Motor neuron (in vitro differentiated cells): ENCODE measurements at places on chromosomes 2 and 18. TPM values are rescaled to one million over a fixed set of nuclear protein-coding genes. Genes with fewer than 3 reads are reported as not detected.

Gene C2orf78
- total RNA-seq, result 0.13 TPM in 1 of 2 replicates, not detected in the other

Gene L3MBTL4
- total RNA-seq, result 0.46 and 0.75 TPM in 2 replicates

Gene ONECUT2
- total RNA-seq, result 16.3 and 20.7 TPM in 2 replicates

Gene USP37
- total RNA-seq, result 13.9 and 14.7 TPM in 2 replicates

Gene FOXD4L1
- total RNA-seq, result 0.64 and 0.75 TPM in 2 replicates

Gene NTSR2
- 0.34 TPM in 1 of 2 replicates, not detected in the other for total RNA-seq

Gene CENPA
- total RNA-seq, result 0.46 TPM in 1 of 2 replicates, not detected in the other

Gene DSG2
- total RNA-seq, result 21.5 and 21.6 TPM in 2 replicates

Gene ERCC3
- total RNA-seq, result 35.3 and 37.4 TPM in 2 replicates

Gene ALK
- total RNA-seq, result 4.6 and 5.3 TPM in 2 replicates

Gene PUM2
- 54.3 and 65.8 TPM in 2 replicates for total RNA-seq

Gene BOLL
- 0.18 and 1.2 TPM in 2 replicates for total RNA-seq

Gene C18orf54
- total RNA-seq, result 4.2 and 5.4 TPM in 2 replicates

Gene GREB1
- total RNA-seq, result 25.3 and 32.5 TPM in 2 replicates

Gene HOXD1
- 1.5 and 1.7 TPM in 2 replicates for total RNA-seq

DNA sequence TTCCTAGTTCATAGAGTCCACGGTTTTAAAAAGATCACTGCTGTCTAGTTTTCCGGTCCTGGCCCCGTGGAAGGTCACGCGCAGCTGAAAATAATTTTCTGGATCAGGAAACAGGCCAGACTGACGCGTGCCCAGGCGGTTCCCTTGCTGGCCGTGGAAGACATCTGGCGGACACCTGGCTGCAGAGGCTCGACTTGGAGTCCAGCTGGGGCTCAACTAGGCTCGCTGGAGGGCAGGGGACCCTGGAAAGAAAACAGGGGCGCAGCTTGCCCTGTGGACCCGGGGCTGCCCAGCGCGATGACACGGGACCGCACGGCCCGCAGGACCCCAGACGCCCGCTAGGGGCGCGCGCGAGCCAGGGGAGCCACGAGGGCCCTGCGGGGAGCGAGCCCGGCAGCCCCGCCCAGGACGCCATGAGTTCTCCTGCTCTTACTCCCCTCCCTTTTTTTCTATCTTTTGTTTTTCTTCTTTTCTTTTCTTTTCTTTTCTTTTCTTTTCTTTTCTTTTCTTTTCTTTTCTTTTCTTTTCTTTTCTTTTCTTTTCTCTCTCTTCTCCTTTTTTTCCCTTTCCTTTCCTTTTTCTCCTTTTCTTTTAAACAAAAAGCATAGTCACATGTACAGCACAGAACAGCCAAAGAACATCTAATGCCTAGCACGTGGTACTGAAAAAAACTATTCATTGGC, 43.2 kb upstream of the UBE2F start:
- ATAC-seq, result peak; percentile 75

DNA sequence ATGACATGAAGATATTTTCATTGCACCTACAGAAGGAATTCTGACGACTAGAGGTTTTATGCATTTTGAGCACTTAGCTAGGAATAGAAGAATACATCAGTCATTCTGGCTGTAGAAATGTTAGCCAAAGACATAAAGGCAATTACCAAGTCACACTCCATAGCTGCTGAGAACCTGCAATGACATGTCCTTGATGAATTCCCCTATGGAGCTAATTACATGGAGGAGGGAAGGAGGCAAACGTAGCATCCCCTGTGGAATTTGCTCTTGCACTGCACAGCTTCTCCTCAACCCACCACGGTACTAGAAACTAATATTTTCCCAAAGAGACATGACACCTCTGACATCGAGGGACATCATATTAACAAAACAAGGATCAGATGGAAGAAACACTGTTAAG, 174.0 kb upstream of the SESTD1 start:
- ATAC-seq, result peak; percentile 100

- ATAC-seq, result no peak
Observed at GRCh38 chr18:57780706-57781347, 22.3 kb downstream of the ATP8B1 start.

- no peak for ATAC-seq
Observed at GRCh38 chr2:139142252-139142880, 362.2 kb upstream of the NXPH2 start.

DNA sequence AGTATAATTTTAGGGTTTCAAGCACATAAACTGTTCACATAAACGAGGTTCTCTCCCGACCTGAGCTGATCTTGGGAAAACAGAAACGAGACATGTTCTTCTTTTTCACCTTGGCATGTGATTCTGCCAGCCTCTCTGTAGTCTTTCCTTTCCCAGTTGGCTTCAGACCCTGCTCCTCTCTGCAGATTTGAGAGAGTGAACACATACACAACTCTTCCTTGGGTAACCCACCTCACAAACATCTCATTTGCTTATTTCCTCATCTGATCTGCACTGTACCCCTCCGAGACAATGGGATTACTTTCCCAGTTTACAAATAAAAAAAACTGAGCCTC, 46.1 kb downstream of the REEP1 start:
- ATAC-seq, result no peak

GRCh38 chr2:203897544-203897943, 30.0 kb downstream of the CTLA4 start:
- no peak for ATAC-seq

GRCh38 chr18:79803611-79804051, 5.9 kb downstream of the KCNG2 start:
- no peak for ATAC-seq

GRCh38 chr2:21097331-21097730, 26.4 kb upstream of the TDRD15 start:
- no peak for ATAC-seq

DNA sequence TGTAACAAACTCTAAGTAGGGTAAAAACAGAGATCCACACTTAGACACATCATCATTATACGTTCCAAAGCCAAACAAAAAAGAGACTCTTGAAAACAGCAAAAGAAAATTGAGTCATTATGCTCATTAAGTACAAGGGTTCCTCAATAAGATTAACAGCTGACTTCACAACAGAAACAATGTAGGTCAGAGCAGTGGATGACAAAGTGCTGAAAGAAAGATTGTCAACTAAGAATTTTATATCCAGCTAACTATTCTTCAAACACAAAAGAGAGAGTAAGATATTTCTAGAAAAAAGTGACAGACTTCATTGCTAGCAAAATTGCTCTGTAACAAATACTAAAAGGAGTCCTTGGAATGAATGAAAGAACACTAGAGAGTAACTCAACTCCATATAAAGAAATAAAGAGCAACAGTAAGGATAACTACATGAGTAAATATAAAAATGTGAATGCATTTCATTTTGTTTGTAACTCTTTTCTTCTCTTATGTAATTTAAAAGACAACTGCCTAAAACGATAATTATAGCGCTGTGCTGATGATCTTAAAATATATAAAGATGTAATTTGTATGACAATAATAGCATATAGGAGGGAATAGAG, 23.8 kb upstream of the DNER start:
- no peak for ATAC-seq

DNA sequence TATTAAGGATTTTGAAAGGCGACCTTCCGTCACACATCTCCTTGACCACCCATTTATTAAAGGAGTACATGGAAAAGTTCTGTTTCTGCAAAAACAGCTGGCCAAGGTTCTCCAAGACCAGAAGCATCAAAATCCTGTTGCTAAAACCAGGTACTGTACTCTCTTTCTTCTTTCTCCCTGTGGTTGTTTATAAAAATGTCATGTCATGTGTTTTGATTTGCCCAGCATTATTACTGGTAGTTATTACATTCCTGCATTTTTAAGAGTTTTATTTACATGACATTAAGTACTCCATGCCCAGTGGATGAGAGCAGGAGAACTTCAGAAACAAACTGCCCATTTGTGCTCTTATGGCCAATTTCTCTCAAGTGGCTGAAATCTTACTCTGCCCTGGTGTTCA, 191.3 kb downstream of the MYO3B start:
- no peak for ATAC-seq

DNA sequence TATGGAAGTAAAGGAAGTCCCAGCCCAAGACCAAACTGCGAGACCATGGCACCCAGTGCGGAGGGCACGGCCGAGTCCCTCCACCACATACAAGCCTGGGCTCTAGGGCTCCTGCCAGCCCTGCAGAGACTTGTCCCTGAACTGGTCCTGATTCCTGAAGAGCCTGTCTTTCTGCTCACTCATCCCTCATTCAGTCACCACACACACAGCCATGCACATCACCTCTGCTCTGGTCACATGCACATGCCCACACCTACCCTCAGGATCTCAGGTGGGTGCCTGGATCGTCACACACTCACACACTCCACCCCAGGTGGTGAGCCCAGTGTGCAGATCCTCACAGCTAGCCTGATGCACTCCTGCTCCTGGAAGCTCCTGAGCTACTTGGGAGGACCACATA, 71.4 kb upstream of the LAPTM4A start:
- no peak for ATAC-seq

DNA sequence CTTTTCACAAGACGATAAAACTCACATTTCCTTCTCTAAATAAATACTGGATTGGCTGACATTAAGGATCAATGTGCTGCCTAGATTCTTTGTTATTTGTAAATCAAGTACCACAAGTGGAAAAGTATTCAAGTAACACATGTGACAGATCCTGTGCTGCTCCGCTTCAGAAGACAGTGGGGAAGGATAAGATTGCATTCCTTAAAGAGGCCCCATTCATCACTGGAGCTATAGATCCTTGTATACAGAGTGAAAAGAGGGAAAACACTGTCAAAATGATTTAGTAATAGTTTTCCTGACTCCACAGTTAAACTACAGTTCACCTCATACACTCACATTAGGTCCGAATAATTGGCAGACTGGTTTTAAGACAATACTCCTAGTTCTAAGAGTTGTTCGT, 108.0 kb upstream of the CSRNP3 start:
- ATAC-seq, result no peak

GRCh38 chr2:221810245-221810644, 238.1 kb upstream of the EPHA4 start:
- no peak for ATAC-seq

- no peak for ATAC-seq
Observed at GRCh38 chr18:57050310-57050949, 96.5 kb upstream of the BOD1L2 start.

DNA sequence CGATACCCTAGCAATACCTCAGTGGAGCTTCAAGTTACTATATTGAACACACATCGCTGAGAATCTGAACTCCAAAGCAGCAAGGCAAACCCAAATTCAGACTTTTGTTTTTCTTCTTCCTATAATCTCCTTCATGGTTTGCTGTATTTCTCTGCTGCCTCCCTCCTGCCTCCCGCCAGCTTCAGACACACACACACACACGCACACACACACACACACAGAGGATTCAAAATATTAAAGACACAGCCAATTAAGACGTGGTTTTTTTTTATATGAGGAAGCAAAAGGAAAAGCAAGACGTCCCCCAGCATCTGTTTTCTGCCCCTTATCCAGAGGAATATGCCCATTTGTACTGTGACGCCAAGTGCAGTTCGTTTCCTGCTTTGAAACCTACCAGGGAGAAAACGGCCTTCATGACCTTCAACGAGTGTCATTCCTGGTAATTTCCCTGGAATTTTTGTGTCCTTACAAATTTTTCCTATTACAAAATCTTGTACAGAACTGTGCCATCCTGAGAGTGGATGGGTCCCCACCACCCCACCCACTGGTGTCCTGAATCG, 547.9 kb upstream of the ID2 start:
- no peak for ATAC-seq

DNA sequence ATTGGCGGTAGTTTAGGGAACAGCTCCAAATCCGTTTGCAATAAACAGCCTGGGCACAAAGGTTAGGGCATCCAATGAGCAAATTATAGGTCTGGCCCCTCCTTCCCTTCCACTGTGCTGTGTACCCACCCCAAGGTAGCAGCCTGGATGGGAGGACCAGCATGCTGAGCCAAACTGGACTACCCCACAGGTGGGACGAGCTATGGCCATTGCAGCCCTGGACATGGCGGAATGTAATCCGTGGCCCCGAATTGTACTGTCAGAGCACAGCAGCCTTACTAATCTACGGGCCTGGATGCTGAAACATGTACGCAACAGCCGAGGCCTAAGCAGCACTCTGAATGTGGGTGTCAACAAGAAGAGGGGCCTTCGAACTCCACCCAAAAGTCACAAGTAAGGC, 6.7 kb downstream of the AGBL5 start:
- no peak for ATAC-seq

DNA sequence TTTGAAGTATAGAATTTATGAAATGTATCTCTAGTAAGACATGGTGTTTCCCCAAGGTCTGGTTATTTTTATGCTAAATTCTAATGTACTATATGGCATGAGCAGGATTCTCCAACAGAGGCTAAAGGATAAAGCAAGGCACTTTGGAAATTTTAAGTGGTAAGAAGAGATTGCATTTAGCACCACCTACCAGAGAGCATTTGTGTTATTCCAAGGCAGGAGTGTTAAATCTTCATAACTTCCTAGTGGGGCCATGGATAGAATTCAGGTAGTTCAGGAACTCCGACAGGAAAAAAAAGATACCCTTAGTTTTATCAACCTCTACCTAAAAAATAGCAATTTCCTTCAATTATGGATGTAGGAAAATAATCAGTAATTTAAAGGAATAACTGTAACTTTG, 497.4 kb upstream of the CRIM1 start:
- ATAC-seq, result no peak
